ENCODE measurements at places on chromosomes 16 and 17.

GRCh38 chr17:47993031-47993564 lies 22.2 kb downstream of the CDK5RAP3 start:
- no peak for DNase-seq

DNA sequence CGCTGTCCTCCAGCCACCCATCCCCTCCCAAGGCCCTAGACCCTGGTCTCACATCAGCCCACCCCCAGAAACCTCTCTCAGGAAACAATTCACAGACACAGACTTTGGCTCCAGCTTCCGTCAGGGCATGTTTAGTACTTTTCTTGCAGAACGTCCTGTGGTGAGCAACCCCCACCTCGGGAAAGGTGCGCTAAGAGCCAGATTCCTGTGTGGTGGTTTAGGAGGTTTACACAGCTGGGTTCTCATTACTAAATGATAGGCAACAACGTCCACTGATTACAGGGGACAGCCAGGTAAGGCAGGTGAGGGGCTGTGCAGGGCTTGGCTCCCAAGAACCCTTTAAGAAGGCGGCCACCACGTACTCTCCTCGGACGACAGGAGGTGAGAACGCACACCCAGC lies 29.3 kb downstream of the KIFC3 start:
- no peak for DNase-seq

DNA sequence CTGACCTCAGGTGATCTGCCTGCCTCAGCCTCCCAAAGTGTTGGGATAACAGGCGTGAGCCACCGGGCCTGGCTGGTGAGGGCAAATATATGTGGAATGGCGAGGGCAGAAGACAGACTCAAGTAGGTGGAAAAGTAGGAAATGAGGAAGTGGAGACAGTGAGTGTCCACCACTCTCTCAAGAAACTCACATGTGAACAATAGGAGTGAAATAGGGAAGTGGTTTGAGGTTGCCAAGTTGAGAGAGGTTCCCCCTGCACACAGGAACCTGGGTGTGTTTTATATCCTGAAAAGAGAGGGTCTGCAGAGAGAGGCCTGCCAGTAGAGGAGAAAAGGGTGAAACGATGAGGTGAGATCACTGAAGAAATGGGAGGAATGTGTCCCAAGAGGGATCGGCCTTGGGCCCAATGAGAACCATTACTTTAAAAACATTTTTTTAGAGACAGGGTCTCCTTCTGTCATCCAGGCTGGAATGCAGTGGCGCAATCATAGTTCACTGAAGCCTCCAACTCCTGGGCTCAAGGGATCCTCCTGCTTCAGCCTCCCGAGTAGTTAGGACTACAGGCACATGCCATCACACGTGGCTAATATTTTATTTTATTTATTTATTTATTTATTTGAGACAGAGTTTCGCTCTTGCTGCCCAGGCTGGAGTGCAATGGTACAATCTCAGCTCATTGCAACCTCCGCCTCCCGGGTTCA lies 17.1 kb upstream of the CORO1A start:
- peak; percentile 88 for DNase-seq

- DNase-seq: no peak
Measured at GRCh38 chr17:323721-324571, 28.7 kb downstream of the RPH3AL start.

GRCh38 chr16:70258065-70258464 lies 6.3 kb upstream of the EXOSC6 start:
- DNase-seq: no peak
